ENCODE measurements at places on chromosomes 16 and 17. TPM values are rescaled to one million over a fixed set of nuclear protein-coding genes. Genes with fewer than 3 reads are reported as not detected.

DNA sequence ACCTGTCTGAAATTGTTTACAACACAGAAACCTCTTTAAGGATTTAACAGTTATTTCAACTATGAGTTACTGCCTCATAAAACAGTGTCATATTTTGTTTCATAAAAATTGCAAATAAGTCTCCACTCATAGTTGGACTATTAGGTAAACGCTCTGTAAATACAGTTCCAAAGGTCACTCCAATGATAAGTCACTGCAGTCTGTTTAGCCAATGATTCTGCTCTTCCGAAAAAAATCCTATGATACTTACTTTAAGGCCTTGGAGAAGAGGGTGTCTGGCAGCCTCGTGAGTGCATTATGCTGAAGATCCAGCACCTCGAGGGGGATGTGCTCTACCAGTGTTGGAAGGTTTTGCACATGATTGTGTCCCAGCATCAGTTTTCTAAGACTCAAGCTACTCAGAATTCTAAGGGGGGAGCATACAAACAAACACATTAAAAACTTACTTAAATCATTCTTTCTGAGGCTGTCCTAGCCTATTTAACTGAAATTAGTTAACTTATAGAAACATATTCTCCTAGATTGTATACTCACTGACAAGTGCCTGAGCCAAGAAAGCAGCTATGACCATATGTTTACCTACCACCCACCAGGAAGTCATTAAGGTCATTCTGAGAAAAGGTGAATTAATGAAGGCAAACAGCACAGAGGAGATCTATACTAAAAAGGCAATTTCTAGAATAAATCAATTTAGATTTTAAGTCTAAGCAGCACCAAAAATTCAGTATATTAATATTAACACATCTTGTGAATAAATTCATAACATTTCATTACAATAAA is 41.1 kb downstream of the MARVELD3 start:
- DNase-seq = no peak

DNA sequence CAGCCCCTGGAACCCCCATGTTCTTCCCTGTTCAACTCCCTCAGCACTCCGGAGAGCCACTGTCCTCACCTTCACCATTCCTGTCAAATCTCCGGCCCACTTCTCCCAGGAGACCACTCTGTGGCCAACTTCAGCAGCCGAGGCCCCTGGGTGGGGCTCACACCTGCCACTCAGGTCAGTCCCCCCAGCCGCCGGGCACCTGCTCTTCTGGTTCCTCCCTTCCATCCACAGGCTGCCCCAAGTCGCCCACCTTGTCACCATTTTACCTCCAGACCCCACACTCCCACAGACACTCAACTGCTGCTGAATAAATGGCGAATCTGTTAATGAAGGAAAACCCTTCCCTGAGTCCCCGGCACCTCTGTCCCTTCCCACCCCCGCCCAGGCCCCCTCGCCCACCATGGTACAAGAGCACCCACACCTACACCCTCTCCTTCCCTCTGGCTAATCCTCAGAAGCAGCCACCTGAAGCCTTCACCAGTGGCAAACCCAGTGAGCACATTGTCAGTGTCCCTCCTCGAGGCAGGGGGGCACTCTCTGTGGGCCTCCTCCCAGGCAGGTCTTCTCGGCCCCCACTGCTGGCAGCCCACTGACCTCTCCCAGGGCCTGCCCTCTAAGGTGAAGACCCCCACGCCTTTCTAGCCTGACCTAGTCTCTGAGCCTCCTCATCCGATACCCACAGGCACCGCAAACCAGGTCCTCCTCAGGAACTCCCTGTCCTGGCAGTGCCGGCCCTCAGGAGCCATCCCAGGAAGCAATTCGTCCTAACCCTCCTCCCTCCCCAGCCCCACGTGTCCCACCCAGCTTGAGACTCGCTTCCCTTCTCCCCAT is 8.2 kb downstream of the CANT1 start:
- no peak for DNase-seq

GRCh38 chr16:3009568-3010390 is 2.9 kb upstream of the CLDN9 start:
- no peak for DNase-seq

Gene DYNLL2
- total RNA-seq = 15.5 TPM

GRCh38 chr16:81939164-81940056 is 71.9 kb downstream of the SDR42E1 start:
- DNase-seq = no peak

GRCh38 chr16:13426269-13426668 is 493.7 kb upstream of the ERCC4 start:
- DNase-seq = no peak

DNA sequence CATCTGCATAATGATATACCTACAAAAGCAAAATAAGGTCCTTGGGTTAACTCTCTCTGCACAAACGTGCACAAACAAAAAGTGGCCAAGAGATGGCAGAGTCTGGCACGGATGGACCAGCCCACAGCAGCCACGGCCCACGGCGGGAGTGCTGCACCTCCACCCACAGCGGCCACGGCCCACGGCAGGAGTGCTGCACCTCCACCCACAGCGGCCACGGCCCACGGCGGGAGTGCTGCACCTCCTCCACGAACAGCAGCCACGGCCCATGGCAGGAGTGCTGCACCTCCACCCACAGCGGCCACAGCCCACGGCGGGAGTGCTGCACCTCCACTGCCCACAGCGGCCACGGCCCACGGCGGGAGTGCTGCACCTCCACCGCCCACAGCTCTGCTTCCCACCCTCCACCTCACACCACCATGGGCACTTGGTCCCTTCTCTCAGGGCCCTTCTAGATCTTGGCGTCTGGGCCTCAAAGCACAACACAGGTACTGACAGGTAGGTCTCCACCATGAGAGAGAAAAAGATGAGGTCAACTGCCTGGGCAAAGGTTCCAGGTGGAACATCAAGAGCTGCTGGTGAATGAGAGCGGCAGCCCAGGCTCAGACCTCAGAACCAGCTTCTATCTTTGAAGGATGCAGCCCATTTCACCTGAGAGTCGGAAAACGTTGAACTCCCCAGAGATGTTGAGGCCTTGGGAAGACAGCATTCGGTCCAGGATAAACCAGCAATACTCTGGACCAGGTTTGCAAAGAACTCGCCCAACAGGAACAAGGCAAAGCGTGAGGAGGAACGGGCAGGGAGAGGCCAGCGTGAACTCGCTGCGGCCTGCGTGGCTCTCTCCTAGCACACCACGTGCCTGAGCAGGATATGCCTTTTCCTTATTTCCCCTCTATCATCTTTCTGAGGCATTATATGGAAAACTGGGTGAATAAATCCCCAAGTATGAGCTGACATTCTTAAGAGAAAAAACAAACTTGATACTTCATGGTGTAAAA is 124.5 kb downstream of the ZNF778 start:
- no peak for DNase-seq

DNA sequence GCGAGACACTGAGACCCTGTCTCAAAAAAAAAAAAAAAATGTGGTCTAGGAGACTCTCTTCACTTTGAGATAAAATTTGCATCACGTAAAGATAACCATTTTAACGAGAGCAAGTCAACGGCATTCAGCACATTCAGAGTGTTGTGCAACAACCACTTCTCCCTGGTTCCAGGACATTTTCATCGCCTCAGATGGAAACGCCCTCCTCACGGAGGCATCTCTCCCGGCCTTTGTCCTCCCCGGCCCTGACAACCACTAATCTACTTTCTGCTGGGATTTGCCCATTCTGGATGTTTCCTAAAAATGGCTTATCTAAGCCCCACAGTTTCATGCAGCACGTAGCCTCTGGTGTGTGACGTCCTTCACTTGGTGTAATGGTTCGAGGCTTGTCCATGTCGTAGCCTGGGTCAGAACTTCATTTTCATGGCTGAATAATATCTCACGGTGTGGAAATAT is 6.4 kb upstream of the NPRL3 start:
- DNase-seq = no peak

Gene ORAI3
- total RNA-seq = 8.7 TPM

DNA sequence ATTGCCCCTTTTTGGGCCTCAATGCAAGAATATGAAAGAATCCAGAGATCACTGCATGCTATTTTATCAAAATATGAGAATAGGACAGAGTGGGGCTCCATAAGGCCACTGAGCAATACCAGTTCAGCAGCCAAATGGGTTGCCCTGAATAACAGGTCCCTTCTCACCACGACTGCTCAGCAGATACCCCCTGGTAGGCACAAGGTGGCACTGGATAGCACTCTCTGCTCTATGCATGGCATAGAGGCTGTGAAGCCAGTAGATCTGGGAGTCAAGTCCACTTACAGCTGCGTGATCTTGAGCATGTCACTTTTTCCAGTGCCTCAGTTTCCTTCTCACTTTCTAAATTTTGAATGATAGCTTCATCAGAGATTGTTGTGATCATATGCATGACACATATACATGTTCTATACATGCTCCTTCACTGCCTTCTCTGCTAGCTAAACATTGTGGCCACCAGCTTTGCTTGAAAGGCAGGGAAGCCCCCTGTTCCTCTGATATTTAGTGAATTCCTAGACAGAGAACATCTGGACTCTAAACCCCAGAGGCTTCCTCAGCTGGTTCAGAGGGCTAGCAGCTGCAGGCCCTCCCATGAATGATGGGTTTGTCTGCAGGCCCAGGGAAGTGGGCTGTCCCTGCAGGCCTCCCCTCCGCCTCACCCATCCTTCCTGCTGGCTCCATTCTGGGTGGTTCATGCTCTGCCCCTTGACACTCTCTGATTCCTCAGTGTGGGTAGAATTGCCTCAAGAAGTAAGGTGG is 84.9 kb upstream of the ASIC2 start:
- no peak for DNase-seq

DNA sequence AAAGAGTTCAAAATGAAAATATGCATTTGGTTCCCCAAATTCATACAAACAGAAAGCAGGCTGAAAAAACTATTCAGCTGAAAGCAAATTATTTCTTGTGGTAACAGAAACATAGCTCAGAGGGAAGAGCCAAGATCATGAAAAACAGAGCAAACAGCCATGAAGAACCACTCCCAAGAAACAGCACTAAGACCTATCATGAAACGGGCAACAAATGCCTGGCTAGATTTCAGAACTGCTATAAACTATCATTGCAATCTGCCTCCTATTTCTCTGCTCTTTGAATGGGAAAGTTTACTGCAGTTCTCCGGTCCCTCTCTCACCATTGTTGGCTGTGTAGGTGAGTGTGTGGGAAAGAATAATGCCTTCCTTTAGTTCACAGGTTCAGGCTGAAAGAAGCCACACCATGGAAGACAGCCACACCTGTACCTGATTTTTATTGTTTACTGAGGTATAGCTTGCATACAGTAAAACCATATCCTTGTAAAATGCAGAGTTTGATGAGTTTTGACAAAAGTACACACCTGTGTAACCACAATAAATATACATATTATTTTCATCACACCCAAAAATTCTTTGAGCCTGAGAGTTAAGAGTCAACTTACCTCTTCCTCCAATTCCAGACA is 48.2 kb downstream of the CEP112 start:
- no peak for DNase-seq

DNA sequence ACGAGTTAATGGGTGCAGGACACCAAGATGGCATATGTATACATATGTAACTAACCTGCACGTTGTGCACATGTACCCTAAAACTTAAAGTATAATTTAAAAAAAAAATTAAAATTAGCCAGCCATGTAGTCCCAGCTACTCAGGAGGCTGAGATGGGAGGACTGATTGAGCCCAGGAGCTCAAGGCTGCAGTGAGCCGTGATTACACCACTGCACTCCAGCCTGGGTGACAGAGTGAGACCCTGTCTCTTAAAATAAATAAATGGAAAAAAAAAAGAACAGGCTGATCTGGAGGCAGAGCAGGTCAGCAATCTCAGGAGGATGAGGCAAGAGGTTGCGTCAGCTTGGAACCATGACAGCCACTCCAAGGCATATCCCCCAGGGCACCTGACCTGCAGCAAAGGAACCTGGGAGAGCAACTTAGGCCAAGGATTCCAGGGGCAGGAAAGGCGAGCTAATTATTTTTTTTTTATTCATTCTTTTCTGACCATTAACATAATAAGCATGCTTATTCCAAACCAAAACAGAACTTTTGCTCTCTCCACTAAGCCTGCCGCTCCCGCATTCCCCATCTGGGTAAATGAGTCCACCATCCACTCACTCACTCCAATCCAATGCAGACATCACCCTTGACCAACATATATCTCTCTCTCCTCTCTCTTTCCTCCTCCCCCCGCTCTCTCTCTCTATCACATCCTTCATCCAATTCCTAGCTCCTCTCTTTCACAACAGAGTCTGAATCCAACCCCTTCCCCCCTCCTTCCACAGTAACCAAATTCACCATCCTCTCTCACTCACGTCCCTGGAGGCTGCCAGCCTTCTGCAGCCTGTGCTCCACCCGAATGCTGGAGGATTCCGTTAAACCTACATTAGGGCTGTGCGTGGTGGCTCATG is 47.7 kb downstream of the TK2 start:
- DNase-seq = no peak

Gene TNFSF13
- 0.56 TPM for total RNA-seq

- DNase-seq = no peak
Observed at GRCh38 chr16:71426069-71426879, 15.6 kb downstream of the TLE7 start.

- no peak for DNase-seq
Observed at GRCh38 chr16:57137566-57138273, 45.3 kb downstream of the CPNE2 start.

- DNase-seq = peak; percentile 87
Observed at GRCh38 chr17:75896415-75897159, at the start of gene TRIM65. TSS of gene TRIM65 (minus strand) at chr17:75896951. CDS start at chr17:75896937, 14 bp downstream.

DNA sequence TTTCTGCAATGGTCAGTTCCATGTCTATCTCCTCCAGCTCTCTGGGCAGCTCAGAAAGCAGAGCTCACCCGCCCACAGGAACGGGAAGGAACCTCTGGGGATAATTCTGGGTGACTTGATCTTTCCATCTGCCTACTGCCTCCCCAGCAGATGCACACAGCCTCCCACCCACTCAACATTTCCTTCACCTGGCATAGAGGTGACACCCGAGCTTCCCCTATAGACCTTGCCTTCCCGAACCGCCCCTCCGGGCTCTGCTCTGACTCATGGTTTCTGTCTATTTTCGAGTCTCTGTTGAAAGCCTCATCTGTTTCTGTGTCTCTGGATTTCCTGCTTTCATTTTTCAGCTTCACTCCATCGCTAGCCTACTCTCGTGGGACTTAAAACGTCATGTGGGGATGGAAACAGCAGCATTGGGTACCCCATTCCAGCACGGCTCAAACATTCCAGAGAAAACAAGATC is 11.4 kb downstream of the GGA3 start:
- DNase-seq = no peak

- no peak for DNase-seq
Observed at GRCh38 chr16:54677308-54677950, 253.2 kb upstream of the IRX5 start.

GRCh38 chr17:979212-979538 is 401 bp downstream of the NXN start:
- no peak for DNase-seq

GRCh38 chr16:52460639-52461178 is 86.2 kb downstream of the TOX3 start:
- no peak for DNase-seq

- no peak for DNase-seq
Observed at GRCh38 chr17:41420134-41420533, 4.3 kb downstream of the KRT37 start.

Gene BCL6B
- not detected for total RNA-seq

- DNase-seq = no peak
Observed at GRCh38 chr17:7045492-7046126, 1.7 kb upstream of the SLC16A11 start.

GRCh38 chr17:37147301-37147812 is 198.6 kb downstream of the AATF start:
- peak; percentile 10 for DNase-seq

- no peak for DNase-seq
Observed at GRCh38 chr16:57585051-57585687, 42.7 kb downstream of the ADGRG5 start.

Gene HOXB2
- total RNA-seq = 10.5 TPM
